Stimulated activated CD8-positive, alpha-beta memory T cell treated with anti-CD3 and anti-CD28 coated beads, Interleukin-12 subunit alpha, Interleukin-12 subunit beta, amount 100 ng/mL, for 4 hours (primary cell): ENCODE measurements at places on chromosomes 11 and 22.

DNA sequence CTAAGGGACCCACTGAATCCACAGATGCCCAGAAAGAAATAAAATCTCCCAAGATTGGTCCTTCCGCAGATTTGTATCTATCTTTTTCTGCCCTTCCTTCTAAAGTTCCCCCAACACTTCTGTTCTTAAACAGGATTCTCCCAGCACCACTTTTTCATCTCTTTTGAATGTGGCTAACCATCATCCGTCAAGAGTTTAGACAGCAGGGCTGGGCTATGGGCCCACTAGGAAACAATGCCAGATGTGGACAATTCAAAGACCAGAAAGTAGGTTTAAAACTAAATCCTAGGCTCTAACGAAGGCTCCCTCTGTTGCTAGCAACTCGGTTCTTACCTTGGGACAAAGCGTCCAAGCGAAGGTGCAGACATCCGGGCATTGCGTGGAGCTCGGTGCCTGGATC is 100.0 kb downstream of the AMBRA1 start:
- DNase-seq, result no peak

GRCh38 chr11:46296528-46297448 is 19.3 kb downstream of the CREB3L1 start:
- no peak for DNase-seq

GRCh38 chr11:84923489-84923888 is 703.7 kb downstream of the DLG2 start:
- DNase-seq, result no peak

- no peak for DNase-seq
These were observed 119.2 kb upstream of the TMEM45B start for GRCh38 chr11:129696309-129696989.

DNA sequence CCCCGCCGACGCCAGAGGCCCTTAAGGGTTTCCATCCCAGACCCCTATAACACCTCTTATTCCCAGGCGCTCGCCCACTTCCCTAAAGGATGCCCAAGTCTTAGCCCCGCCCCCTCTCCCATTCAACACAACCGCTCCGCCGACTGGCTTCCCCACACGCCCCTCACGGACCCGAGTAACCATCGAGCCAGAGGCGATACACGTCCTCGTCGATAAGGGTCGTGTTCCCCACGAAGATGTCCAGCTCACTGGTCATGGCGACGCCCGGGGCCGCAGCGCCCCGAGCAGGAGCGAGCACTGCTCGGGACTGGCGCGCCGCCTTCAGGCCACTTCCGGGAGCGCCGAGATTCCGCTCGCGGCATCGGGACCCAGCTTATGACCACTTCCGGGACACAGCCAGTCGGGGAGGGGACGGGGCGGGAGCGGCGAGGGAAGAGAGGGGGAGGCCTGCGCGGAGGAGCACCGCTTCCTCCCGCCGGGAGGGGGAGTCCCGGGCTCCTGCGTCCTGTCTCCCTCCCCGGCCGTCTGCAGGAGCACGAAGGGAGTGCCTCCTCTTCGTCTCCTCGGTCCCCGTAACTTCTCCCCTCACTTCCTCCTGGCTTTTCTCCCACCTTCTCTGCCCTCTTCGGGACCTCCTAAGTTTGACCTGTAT is at the start of gene FIBP:
Gene FIBP, minus strand, starts transcription at position 309 of the 652 bp plus-strand sequence. Its CDS starts 53 bp downstream, at position 256.
- DNase-seq, result peak; percentile 92

GRCh38 chr22:44567846-44568493 is 69.9 kb upstream of the RTL6 start:
- peak; percentile 6 for DNase-seq

DNA sequence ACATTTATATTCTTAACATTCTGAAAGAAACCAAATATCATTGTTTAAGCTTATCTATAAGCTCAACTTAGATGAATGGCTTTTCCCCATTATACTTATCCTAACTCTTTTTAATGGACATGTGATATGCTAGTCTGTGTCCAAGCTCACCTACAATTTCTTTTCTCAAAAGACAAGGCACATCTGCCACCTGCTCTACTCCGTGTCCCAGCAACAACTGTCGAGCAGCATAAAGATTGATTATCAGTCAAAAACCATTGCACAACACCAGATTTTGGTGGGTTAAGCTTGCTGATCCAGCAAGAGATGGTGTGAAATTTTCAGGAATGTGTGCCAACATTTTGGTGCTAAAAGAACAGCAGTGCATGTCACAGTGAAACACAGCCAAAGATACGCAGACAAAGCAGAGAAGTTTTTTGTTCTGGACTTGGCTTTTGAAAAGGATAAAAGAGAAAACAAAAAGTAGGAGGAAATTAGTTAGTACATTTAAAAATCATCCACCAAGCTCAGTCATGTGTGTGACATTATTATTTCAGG is 65.8 kb downstream of the DCDC1 start:
- DNase-seq, result no peak

DNA sequence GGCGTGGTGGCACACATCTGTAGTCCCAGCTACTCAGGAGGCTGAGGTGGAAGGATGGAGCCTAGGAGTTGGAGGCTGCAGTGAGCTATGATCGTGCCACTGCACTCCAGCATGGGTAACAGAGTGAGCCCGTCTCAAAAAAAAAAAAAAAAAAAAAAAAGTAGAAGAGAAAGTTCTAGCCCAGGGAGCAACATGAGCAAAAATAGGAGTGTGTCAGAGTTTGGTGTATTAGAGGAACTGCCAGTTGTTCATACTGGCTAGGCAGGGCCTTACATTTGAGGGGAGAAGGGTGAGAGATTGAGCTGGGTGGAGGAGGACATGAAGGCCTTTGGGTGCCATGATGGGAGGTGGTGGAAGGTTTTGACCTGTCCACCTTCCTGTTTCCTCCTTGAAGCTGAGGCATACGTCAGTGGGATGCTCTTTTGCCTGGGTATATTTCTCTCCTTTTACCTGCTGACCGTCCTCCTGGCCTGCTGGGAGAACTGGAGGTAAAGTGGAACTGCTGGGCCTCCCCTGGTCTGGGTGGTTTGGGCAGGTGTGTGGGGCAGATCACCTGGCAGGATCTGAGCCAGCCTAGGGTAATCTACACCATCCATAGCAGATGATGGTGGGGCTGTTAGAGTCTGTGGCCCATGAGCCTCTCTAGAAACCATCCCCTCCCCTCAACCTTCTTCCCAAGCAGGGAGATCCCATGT is 7.3 kb downstream of the SIDT2 start:
- no peak for DNase-seq

GRCh38 chr22:29043906-29044575 is 17.6 kb downstream of the C22orf31 start:
- no peak for DNase-seq

DNA sequence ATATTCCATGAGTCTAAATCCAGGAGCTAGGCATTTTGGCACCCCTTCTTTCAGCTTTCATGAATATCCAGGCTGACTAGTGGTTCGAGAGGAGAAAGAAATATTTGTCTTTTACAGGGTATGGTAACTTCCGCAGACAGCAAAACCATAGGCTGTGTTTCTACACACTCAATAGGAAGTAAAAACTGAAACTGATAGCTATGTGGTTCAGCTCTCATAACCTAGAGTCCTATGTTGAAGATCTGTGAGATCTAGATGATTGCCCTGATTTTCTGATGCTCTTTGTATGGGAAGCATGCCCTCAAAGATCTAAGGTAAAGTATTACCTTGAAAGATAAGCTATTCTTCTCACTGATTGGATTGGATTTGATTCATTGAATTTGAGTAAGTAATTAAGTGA is 118.3 kb downstream of the CD44 start:
- no peak for DNase-seq

DNA sequence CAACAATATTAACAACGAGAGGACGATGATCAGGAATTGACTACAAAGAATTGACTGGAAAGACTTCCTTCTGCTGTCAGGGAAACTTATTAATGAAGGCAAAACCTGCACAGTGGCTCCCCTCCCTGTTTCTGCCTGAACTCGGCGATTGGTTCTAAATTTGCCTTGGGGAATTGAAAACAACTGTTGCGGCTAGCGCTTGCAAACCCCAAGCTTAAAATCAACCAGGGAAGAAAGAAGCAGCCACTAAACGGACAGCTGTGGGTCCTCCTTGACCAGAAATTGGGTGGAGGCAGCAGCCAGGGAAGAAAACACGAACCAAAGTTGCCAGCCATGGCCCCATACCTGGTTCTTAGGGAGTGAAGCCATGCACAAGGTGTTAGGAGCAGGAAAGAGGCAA is 383.5 kb upstream of the CADM1 start:
- no peak for DNase-seq

GRCh38 chr22:19232623-19233022 is 54.1 kb upstream of the SLC25A1 start:
- no peak for DNase-seq

- DNase-seq, result no peak
These were observed 88.2 kb downstream of the CWC15 start for GRCh38 chr11:94885133-94885532.

DNA sequence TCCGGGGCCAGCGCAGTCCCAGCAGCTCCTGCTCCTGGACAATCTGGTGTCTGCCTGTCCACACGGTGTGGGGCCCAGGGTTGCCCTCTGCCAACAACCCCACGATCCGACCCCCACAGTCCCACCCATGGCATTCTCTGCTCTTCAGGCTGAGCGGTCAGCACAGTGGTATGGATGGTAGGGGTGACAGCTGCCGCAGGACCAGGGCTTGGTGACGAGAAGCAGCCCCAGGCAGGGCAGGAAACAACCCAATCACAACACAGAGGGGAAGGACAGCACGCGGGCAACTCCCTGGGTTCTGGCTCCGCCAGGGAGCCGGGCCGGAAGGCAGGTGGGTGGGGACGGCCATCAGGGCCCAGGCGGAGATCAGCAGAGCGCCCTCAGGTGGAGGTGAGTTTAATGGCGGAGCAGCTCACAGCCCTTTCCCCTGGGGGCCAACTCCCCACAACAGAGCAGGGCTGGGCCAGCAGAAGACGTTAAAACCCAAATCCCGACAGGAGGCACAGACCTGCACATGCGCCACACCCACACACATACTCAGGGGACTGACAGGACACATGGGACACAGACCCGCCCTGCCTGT is 5.3 kb upstream of the CHADL start:
- DNase-seq, result no peak

DNA sequence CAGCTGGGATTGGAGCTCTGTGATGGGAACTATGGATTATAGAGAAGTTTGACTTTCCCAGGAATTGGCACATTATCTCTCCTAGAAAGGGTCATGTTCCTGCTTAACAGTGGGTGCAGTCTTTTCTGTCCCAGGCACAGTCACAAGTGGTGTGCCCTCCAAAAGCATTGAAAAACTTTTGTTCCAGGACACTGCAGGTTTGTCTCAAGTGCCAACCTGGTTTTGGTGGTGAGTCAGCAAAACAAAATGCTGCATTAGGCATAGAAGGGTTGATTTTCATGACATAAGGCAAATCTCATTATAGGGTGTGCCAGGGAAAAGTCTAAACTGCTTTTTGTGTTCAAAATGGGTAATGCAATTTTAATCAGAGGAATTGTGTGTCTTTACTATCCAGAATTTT is 4.9 kb downstream of the HTATIP2 start:
- no peak for DNase-seq
